ENCODE measurements at places on chromosomes 11 and 22.

DNA sequence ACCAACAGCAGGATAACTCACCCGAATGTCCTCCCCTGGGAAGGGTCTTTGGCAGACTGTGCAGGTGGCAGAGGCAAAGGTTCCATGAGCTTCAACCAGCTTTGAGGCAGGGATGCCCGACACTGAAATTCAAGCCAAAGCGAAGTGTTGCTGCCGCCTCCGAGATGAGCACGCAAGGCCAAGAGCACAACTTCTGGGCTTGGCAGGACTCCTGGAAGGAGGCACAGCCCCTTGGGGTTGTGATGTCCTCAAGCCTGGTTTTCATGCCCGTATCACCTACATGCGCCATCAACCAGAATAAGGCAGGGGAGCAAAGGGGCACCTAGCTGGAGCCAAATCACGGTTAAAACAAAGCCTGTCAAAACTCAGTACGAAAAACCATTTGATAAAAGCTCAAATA, 5.7 kb downstream of the SIRT3 start:
- DNase-seq, result no peak

DNA sequence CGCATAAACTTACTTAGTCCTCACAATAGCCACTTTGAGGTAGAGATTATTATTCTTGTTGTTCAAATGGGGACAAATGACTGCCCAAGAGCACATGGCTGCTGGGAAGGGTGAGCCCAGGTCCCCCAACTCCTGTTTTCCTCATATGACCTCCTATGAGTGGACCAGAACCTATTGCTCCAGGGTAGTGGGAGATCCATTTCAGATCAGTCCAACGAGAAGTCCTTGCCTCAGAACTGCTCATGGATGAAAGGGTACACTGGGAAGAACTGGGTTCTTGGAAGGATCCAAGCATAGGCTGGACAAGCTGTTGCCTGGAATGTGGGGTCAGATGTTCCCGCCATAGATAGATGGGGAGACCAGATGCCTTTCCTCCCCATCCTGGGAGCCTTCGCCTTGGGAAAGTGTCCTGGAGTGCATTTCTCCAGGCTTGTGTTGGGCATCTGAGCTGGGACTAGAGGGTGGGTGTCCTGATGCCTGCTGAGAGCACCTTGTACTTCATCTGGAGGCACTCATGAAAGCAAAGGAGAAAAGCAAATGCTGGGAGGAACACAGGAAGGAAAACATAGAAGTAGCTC, 146.3 kb upstream of the B3GAT1 start:
- DNase-seq, result no peak

GRCh38 chr11:69487849-69488542, 6.5 kb downstream of the LINC01488 start:
- no peak for DNase-seq

GRCh38 chr11:72686639-72687220, 12.5 kb upstream of the PDE2A start:
- no peak for DNase-seq

- no peak for DNase-seq
Observed at GRCh38 chr11:134956450-134957210, 544.6 kb upstream of the B3GAT1 start.

GRCh38 chr11:126359431-126360048, 4.1 kb downstream of the ST3GAL4 start:
- DNase-seq, result no peak

- DNase-seq, result no peak
Observed at GRCh38 chr11:86219311-86220193, 25.0 kb upstream of the EED start.

DNA sequence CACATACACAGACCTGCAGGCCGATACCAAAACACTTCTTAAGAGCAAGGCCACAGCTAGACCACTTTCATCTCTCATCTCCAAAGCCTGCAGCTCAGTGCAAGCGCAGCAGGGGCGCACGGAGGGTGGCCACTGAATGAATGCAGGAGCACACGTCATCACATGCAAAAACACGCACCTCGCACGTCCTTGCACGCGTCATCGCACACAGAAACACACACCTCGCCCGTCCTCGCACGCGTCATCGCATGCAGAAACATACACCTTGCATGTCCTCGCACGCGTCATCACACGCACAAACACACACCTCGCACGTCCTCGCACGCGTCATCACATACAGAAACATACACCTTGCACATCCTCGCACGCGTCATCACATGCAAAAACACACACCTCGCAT, 17.2 kb downstream of the IGSF9B start:
- DNase-seq, result no peak

GRCh38 chr22:42111798-42112197, 18.8 kb downstream of the CYP2D6 start:
- no peak for DNase-seq

DNA sequence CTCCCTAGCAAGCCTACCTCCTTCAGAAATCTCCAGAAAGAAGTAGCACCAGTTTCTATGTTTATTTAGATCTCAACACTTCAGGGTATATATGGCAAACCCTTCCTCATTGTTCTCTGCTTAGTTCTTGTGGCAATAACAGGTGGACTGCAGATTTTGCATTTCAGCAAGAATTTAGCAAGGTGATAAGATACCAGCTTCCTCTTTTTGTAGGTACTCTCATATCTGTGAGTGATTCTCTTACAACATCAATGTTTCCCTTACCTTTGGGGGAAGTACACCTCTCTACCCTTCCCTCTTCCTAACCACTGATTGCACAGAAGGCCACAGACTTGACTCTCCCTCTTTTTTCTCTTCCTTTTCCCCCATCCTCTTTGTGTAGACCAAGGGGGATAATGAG, 230.9 kb upstream of the SESN3 start:
- DNase-seq, result no peak

- DNase-seq, result peak; percentile 27
Observed at GRCh38 chr11:57349491-57350274, 11.5 kb downstream of the P2RX3 start.

GRCh38 chr11:1235306-1235900, 12.5 kb downstream of the MUC5B start:
- no peak for DNase-seq

DNA sequence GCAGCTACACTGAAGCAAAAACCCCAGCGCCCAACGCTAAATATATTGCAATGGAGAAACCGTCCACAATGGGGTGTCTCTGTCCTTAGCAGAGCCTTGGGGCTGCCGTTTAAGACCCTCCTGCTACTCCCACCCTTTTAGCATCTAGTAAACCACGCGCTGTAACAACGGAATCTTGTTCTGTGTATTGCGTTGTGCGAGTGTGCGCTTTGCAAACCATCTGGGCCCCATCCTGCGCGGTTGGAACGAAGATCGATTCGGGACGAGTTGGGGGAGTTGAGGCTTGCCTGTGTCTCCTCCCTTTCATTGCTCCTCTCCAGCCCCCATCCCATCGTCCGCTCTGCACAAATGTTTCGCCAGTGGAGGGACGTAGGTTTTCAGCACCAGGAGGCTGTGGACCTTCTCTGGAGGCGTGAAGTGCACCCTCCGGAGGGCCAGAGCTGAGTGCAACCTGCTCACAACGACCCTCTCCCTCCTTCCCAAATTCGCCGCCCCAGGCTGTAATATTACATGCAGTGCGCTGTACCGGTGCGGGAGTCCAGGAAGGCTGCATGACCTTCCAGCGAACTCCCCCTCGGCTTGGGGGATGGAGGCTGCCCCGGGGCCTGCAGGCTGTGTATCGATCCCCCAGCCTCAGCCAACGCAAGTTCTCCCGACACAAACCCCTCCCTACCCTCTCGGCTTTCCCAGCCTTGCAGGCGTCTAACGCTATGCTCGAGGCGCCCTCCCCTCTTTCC, 1.6 kb upstream of the KMT2A start:
- DNase-seq, result no peak

DNA sequence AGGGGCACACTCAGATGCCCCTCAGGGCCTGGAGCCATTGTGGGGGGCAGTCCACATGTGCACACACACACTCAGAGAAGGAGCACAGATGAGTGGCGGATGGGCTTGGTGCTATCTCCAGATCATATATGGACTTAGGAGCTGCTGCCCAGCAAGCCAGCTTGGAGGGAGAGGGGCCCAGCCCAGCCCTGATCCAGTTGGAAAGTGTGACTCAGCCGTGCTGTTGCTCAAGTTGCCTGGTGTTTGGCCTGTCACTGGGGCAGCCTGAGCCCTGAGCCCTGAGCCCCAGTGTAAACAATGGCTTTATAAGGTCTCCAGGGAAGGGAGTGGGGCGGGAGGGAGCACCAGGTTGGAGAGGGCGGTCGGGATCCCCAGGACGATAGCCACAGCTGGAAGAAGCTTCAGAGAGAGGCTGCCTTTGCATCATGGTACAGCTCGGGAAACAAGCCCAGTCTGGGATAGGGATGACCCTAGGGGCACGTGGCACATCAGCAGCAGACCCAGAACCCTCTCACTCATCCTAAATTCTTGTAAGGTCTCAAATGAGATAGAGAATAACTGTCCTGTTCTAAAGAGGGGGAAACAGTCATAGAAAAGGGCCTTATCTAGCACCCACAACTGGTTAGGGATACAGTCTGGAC, 4.8 kb downstream of the SELENOM start:
- peak; percentile 89 for DNase-seq

- DNase-seq, result peak; percentile 40
Observed at GRCh38 chr22:40638261-40638660, 1.7 kb upstream of the MRTFA start.

GRCh38 chr11:74956397-74957015, 7.4 kb downstream of the SPCS2 start:
- DNase-seq, result no peak

DNA sequence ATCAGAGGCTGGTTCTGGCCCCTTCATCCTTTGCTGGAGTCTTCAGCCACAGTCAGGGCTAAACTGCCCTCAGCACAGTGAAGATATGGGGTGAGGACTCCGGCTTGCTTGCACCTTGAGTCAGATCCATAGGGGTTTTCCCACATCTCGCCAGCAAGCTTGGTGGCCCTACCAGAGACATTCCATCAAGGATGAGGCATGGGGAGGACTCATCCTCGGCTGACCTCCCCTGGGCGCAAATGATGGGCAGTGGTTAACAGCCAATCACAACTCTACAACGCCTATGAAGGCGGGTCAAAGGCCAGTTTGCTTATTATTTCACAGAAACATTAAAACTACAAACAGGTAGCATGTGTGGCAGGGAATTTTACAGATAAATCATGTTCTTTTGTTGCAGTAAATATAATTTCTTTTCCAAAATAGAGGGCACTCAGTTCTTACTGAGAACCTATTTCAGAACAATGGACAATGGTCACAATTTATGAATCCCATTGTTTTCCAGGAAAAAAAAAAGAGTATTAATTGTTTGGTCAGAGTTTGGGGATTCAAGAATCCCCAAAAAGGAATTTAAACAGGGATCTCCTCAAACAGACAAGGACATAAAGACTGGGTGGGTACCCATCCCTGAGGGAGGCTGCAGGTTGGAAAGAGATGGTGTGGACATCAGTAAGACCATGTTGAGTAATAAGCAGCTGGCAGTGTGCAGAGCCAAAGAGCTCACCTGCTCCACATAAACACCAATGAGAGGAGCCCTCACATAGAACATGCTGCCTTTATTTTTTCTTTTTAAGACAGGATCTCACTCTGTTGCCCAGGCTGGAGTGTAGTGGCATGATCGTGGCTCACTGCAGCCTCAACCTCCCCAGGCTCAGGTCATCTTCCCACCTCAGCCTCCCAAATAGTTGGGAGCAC, 14.8 kb downstream of the PLAAT3 start:
- peak; percentile 80 for DNase-seq

DNA sequence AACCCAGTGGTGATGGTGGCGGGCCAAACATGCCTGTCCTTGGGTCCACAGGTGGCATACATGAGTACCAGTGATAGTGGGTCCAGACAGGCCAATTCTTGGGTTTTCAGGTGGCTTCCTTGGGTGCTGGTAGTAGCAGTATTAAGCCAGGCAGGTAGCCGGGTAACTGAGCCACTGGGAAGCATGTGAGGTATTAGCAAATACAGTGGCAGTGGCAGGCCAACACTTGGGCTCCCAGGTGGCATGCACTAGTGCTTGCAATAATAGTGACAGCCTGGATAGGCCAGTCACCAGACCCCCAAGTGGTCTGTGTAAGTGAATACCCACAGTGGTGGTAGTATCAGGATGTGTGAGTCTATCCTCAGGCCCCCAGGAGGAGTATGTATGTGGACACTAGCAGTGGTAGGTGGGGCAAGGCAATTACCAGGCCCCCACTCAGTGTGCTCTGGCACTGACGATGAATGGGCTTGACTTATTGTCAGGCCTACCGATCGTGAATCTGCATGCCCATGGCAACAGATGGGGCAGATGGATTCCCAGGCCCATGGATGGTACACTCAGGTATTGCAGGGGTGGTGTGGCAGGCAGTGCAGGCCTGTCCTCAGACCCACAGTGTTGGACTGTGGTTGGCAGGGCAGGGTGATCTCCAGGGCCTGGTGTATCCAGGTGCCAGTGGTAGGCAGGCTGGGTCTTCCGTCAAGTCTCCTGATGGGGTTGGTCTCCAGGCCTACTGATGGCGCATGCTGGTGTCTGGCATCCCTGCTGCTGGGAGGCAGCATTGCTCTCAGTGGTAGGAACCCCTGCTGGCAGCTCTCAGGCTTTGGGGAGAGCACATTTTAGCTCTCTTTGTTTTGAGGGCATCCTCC, 840.7 kb downstream of the FAM181B start:
- DNase-seq, result no peak

DNA sequence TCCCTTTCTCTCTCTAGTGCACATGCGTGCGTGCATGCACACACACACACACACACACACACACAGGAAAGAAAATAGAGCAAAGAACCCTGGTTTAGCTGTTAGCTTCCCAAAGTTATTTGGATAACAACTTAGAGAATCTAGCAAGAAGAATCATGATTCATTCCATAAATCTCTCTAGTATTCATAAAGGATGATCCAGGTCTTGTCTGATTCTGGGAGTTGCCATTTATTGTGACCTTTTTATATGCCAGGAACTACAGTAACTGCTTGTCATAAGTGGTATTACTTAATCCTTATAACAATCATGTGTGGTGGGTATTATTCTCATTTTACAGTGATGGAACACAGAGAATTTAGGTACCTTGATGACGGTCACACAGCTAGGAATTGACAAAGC, 141.5 kb upstream of the MTMR2 start:
- DNase-seq, result no peak

DNA sequence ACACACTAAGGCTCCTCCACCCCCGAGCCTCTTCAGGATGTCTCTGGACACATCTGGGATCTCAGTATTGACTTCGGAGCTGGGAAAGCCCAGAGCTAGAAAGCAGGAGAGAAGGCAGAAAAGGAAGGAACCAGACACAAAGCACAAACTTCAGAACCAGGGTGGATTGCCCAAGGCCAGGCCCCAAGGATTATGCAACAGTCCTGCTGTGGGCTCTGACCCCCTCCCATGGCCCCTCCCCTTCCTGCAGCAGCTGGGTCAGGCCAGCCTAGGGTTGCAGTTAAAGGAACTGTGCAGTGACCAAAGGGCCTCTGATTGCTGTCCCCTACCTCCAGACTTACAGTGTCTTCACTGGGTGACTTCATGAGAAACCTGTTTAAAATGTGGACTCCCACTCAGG, 5.3 kb downstream of the KCNE3 start:
- DNase-seq, result no peak

GRCh38 chr22:29762263-29762662, 4.5 kb downstream of the ZMAT5 start:
- DNase-seq, result no peak

GRCh38 chr22:35746946-35747703, 29.5 kb downstream of the APOL5 start:
- DNase-seq, result no peak

Measured in T1000 (cell line).